Activated CD8-positive, alpha-beta T cell treated with anti-CD3 and anti-CD28 coated beads for 36 hours (primary cell): ENCODE measurements at places on chromosomes 13 and 19. TPM values are rescaled to one million over a fixed set of nuclear protein-coding genes. Genes with fewer than 3 reads are reported as not detected.

The N4BP2L2 gene
- total RNA-seq = 84.5 TPM

The LSM7 gene
- 162 TPM for total RNA-seq

The PSG2 gene
- not detected for total RNA-seq

The CCDC8 gene
- total RNA-seq = not detected

The GPR4 gene
- total RNA-seq = not detected

GRCh38 chr13:22235950-22236290 is 565.0 kb downstream of the FGF9 start:
- no peak for DNase-seq

GRCh38 chr13:50366488-50367174 is 351.4 kb downstream of the KCNRG start:
- peak; percentile 72 for DNase-seq

DNA sequence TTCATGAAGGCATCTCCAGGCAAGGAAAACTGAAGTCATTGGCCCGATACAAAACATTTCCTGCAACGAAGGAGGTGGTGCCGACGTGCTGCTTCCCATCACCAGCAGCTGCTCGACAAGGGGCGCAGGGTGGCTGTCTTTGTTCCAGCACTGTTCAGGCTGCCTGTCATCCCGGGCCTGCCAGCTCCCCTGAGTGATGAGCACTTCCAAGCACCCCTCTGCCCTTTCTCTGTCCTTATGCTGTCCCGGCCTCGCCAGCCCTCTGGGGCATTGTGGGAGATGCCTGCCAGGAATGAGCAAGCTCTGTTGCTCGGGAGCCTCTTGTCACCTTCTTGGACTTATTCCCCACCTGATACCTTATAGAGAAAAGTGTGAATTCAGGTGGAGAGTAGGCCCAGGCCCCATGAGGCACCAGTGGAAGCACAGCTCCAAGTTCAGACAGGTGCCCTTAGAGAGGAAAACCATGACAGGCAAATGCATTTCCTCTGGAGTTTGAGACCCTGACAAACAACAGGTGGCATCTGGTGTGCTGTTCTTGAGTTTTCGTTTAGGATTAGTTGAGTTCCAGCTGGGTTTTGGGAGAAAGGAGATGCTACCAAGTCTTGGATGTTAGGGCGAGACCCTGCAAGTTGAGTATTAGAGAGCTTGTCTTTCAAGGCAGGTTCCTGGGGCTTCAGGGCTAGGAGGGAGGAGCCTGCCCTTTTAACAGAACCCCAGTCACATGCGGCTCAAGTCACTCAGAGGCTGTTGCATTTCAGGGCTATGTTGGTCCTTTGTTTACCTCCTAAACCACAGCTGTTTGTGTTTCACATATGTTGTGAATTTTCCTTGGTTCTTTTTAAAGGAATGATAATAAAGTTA is 21.4 kb downstream of the BBC3 start:
- DNase-seq = no peak

DNA sequence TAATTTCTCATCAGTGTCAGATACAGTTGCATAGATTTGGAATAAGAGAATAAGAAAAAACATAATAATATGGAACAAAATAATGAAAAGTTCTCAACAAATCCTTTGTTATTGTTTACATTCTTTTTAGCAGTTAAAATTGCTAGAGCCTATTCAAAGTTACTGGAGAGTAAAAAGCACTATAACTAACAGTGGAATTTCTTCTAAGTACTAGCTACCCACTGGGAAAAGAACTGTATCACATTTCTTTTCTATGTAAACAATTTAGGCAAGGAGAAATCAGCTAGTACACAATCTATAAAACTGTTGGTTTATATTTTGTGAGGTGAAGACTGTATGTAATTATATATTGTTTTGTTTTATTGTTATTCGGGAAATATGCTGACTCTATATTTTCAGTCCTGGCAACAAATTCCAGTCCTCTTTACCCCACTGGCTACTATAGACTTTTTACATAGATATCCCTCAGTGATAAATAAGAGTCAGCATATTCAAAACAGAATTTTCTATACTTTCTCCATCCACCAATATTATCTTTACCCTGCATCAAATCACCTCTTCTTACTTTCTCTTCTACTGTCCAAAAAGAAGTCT is 222.0 kb downstream of the PCDH9 start:
- no peak for DNase-seq

DNA sequence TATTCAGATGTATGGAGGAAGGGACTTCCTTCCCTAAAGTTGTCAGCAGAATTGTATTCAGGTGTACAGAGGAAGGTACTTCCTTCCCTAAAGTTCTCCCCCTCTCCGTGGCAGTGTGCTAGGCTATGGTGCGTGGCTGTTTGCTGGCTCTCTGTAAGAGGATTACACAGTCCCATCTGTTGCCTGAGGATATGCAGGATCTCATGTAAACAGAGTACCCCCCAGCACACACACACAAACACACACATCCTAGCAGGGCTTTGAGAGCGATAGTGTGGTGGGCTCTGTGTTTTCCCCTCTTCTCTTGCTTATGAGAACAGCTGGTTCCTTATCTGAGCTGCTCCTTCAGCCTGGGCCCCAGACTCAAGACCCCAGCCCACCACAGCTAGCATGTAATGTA is 10.3 kb downstream of the NEK5 start:
- DNase-seq = no peak

DNA sequence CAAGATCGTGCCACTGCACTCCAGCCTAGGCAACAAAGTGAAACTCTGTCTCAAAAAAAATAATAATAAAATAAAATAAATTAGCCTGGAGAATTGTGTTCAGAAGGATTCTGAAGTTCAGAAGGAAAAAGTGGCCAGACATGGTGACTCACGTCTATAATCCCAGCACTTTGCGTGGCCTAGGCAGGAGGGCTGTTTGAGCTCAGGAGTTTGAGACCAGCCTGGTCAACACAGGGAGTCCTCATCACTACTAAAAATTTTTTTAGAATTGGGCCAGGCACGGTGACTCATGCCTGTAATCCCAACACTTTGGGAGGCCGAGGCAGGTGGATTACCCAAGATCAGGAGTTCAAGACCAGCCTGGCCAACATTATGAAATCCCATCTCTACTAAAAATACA is 6.0 kb downstream of the RDH8 start:
- DNase-seq = no peak

DNA sequence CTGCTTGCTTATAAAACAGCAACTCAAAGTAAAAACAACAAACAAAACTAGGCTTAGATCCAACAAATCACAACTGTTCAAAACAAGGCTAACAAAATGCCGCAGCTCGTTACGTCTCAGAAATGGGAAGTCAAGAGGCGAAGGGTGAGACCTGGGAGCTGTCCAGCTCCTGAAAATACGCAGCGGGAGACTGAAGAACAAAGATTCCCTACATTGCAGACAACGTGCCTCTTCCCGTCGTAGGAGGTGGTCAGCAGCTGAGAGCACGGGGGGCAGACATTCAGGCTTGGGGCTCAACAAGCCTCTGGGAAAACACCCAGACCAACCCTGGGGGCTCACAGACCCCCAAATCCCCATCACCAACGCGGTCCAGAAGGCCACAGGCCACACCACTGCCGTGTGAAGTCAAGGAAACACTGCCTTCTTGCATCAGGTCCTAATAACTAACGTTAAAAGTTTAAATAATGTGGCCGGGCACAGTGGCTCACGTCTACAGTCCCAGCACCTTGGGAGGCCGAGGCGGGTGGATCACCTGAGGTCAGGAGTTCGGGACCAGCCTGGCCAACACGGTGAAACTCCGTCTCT is 13.5 kb downstream of the PLPP2 start:
- no peak for DNase-seq

DNA sequence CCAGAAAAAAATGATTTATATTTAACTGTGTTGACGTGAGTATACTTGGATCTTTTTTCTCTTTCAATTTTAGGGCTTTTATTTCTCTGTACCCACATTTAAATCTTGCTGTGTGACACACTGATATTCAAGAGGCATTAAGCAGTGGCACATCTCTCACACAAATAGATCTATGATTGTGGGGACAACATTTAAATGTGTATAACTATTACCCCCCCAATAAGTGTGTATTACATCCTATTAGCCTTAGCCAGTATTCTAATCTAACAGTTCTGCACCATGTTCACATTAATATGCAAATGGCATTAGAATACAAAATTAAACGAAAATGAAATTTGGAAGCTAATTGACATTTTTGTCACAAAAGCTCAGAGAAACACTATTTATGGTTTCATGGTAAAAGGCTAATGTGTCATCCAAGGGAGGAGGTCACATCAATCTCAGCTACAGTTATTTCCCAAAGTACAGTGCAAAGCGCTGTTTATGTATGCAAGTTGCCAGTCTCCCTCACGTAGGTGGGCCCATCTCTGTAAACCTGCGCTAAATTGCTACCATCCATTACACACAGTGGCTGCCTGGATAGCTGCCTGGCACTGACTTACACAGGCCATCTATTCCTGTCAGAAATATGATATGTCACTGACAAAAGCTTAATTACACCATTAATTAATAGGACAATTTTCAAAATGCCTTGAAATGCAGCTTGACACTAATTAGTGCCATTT is 984.7 kb upstream of the PCDH9 start:
- no peak for DNase-seq

GRCh38 chr13:20142023-20142926 is 18.6 kb downstream of the GJA3 start:
- DNase-seq = no peak

GRCh38 chr13:43805071-43805468 is 18.3 kb upstream of the ENOX1 start:
- peak; percentile 24 for DNase-seq

- DNase-seq = peak; percentile 26
Observed at GRCh38 chr13:30049692-30050091, 199.3 kb upstream of the UBL3 start.

DNA sequence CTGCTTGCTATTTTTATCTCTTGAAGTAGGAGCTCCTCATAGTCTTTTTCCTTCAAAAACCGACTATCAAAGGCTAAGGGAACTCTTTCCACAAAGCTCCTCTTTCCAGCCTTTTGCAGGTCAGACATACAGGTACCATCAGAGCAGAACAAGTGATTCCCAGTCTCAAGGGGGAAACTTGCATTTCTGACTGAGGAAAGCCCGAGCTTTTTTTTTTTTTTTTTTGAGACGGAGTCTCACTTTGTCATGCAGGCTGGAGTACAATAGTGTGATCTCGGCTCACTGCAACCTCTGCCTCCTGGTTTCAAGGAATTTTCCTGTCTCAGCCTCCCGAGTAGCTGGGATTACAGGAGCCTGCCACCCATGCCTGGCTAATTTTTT is 32.0 kb downstream of the RUBCNL start:
- DNase-seq = no peak

- no peak for DNase-seq
Observed at GRCh38 chr13:40923867-40924266, 95.2 kb downstream of the ELF1 start.

DNA sequence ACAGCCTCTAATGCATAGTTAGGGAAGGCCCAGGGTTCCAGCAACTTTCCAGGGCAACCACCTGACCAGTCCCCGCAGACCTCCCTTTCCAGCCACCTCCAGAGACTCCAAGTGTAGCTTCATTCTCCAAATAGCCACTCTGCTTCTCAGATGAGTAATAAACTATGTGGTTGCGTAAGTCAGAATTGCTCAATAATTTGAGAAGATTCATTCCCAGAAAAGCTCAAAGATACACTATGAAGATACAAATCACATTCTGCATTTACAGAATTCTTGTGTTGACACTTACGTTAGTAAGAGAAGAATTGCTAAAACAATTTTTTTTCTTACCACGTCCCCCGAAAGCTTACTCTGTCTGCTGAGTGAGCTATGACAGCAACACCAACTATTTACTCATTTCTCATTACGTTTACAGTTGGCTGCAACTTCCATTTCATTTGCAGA is 8.2 kb upstream of the LATS2 start:
- no peak for DNase-seq

DNA sequence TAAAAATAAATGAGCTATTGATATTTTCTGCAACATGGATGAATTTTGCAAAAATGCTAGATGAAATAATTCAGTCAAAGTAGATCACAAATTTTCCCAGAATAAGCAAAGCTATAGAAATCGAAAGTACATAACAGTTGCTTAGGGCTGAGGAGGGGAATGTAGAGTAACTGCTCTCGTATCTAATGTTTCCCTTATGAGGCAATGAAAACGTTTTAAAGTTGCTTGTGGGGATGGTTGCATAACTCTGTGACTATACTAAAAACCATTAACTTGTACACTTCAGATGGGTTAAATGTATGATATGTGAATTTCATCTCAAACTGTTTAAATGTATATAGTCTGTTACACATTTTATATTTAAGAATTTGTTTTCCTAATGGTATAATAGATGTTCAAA is 231.7 kb downstream of the GGACT start:
- no peak for DNase-seq

- no peak for DNase-seq
Observed at GRCh38 chr19:279231-279630, 12.0 kb downstream of the PLPP2 start.

DNA sequence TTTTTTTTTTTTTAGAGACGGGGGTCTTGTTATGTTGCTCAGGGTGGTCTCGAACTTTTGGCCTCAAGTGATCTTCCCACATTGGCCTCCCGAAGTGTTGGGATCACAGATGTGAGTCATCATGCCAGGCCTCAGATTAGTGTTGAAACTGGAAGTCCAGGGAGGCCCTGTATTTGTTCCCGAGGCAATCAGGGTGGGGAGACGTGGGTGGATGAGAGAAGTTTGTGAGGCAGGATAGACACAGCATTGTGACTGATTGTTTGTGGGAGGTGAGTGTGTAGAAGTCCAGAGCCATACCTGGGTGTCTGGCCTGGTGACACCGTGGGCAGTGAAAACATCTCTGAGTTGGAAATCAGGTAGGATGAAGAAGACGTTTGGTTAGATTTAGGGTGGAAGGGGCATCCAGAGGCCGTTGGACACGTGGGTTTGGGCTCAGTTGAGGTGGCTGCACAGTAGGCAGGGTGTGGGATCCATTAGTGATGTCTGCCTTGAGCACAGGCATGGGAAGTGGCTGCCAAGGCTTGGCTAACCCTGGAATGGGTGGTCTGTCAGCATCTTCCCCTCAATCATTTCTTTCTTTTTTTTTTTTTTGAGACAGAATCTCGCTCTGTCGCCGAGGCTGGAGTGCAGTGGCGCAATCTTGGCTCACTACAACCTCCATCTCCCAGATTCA is 12.4 kb downstream of the RTN2 start:
- DNase-seq = no peak

DNA sequence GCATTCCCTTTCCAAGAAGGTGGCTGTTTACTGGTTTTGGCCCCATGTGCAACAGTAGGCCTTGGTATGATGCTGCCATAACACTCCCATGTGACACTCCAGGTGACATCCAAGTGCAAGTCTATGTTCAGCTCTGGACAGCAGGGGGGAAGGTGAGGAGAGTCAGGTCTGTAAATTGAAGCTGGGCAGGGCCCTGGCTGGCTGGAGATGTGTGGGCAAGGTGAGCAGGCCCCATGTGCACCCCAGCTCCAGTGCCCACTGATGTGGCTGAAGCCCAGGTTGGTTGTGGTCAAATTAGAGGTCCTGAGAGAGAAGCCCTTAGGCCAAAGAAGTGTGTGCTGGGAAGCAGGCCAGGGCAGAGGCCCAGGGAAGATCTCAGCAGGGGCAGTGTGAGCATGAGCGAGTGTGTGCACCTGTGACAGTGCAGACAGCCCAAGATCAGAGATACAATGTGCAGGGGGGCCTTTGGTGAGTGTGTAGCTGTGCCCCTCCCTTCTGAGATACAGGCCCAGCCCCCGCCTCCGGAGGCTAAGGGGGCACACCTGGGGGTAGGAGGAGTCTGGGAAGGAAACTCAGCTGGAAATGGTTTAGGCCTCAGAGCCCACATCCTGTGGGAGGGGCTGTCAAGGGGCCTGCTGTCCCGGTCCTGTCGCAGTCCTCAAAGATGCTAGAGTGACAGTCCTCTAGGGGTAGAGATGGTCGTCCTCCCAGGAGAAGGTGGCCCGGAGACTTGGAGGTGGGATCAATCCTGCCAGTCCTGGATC is 18.6 kb downstream of the DEDD2 start:
- DNase-seq = peak; percentile 88

GRCh38 chr13:79663435-79663834 is 182.5 kb downstream of the NDFIP2 start:
- DNase-seq = no peak
